Islet precursor cell (in vitro differentiated cells): ENCODE measurements at places on chromosomes 7 and 10.
A peak's percentile ranks its signal among the peaks of the same experiment; 100 is the strongest.

DNA sequence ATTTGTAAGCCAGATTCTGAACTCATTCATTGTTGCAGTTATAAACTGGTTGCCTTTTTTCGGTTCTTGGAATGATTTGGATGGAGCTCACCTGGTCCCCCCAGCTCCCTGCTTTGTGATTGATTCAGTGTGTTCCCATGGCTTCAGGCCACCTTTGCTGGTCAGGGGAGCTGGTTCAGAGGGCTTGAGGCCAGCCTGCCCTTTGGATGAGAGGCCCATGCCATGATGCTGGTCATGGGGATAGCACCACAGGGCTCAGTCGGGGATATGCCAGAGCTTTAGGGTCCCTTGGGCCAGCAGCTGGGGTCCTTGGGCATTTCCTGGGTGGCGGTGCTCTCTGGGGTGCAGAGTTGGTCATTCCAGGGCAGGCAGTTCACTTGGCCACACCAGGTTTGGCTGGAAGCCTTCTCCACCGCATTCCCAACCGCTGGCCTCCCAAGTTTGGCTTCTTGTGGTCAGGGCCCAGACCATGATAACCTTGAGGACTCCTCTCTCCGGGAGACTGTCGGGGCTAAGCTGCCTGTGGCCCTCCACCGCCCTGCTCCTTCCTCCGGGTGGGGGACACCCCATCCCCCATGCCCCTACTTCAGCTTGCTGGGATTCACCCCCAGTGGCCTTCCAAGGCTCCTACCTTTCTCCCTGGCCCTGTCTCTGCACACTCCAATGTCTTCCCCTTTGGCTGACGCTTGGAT is 65.1 kb downstream of the MGMT start:
- DNase-seq, result peak; percentile 59

DNA sequence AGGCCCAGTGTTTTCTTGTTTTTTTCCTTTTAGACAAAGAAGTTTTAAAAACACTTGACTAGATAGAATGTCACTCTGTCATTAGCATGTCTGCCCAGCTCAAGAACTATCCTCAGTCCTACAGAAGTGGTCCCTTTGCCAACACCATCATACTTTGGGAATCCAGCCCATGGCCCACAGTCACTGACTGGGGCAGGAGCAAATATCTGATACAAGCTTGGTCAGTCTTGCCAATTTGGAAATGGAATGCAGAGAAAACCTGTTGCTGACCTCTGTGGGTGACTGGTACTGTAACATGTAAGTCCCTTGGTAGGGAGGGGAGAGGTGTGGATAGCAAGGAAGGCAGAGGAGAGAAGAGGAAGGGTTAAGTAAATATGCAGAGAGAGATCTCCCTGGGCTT is 47.8 kb downstream of the IPMK start:
- DNase-seq, result no peak

DNA sequence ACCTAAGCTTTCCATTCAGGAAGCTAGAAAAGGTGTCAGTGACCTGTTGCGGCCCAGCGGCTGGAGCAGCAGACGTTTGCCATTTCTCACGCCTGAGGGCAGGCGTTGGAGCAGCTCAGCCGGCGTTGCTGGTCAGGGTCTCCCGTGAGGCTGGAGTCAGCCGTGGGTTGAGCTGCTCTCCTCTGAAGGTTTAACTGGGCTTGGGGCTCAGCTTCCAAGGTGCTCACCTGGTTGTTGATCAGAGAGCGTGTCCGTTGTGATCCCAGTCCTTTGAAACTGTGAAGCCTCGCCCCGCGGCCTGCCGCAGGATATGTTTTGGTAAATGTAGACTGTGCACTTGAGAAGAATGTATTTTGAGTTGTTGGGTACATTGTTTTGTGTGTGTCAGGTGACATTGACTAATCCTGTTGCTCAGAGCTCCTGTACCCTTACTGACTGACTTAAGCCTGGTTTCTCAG is 20.6 kb upstream of the PWWP2B start:
- no peak for DNase-seq

- no peak for DNase-seq
Observed at GRCh38 chr10:127939786-127940330, 33.0 kb downstream of the PTPRE start.

DNA sequence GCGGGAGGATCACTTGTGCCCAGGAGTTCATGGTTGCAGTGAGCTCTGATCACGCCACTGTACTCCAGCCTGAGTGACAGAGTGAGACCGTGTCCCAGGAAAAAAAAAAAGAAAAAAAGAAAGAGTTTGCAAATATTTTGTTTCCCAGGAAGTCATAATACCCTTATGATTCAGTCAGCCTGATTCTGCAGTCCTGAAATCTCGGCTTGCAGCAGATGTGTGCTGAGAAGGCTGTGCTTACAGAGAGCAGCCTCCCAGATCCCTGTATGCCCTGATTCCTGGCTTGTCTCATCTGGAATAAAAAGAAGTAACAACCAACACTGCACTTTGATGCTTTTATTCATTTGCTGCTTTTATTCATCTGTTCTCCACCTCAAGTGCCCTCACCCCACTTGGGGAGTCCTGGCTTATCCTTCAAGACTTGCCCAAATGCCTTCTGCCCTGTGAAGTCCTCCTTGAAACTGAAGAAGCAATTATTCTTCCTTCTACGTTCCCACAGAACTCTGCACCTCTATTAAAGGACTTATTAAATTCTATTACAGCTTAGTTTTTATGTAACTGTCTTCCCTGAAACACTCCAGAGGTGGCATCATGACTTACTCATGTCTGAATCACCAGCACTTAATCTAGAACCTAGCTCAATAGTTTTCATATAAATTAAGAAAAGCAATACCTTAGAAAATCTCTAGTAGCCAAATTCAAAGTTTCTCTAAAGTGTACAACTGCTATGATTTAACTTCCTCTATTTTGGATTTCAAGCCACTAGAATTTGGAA is 27.7 kb upstream of the BPGM start:
- DNase-seq, result no peak
